ENCODE measurements at places on chromosomes 7 and 10. TPM values are rescaled to one million over a fixed set of nuclear protein-coding genes. Genes with fewer than 3 reads are reported as not detected.

GRCh38 chr10:122756656-122757055 lies 57.0 kb upstream of the C10orf120 start:
- DNase-seq = no peak

DNA sequence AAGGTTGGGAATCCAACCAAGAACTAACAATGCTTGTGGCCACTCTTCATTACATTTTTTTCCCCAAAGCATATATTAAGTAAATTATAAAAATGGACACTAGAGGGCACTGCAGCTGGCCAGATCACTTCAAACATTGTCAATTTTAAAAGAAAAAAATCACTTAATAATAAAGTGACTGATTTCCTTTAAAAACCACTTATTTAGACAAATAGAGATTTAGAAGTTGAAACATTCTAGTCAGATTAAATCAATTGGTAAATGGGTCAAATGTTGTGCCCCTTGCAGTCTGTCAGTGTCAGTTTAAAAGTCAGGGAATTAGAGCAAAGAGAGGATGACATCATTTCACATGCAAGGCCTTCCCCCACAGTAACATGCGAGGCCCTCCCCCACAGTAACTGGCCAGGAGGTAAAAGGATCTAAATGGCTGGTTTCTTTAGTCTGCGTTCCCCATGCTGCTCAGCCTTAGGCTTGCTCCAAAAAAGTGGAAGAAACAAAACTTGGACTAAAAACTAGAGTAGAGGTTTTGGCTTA lies 177.9 kb downstream of the SKAP2 start:
- DNase-seq = no peak

DNA sequence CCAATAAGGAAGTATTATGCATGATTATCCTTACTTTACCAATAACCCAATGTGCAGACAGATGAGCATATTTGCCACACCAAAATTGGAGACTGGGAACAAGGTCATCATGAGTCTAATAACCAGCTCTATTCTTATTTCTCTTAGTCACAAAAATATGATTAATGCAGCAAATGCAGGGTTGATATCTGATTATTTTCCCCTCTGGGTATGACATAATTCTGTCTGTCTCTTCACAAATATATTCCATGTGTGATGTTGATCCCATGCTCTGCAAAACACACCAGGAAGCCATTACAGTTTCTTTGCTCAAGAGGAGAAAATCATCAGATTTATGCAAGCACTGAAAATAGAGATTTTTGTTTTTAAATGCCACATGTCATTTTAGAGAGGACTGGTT lies 196.5 kb upstream of the DGKB start:
- no peak for DNase-seq

DNA sequence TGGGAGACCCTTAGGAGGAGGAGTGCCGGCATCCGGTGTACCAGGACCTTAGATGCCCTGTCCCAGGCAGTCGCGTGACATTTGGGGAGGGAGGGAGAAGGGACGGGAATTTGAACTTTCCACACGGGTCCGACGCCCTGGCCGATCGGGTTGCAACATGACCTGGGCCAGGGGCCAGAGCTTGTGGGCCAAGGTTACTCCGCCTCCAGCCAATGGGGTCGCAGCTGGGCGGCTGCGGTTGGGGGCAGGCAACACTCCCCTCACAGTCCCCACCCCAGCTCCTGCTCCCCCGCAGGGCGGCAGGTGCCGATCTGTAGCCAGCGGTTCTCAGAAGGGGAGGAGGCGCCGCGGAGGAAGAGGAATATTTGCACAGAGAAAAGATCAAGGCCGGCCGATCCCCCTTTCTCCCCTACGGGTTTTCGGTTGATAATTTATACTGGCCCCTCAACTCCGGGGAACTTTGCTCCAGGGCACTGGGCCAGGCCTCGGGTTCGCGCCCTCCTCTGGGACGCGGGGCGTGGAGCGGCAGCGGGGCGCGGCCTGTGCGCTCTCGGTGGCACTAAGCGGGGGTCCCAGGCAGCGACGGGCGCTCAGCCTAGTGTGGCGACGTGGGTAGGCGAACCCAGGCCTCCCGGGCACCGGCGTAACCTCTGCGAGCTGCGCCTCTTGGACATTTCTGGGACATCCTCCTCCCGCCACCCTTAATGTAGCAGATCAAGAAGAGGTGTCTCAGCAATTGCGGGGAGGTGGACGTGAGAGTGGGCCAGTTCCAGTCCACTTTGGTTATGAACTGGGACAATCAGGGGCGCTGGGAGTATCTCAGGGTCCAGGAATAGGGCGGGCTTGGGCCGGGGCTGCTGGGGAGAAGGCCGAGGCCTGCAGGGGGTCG lies 1.2 kb downstream of the MLXIPL start:
- DNase-seq = no peak

- DNase-seq = no peak
Observed at GRCh38 chr10:132908621-132909295, 33.6 kb downstream of the CFAP46 start.

GRCh38 chr10:119138346-119139306 lies 26.9 kb downstream of the SFXN4 start:
- no peak for DNase-seq

DNA sequence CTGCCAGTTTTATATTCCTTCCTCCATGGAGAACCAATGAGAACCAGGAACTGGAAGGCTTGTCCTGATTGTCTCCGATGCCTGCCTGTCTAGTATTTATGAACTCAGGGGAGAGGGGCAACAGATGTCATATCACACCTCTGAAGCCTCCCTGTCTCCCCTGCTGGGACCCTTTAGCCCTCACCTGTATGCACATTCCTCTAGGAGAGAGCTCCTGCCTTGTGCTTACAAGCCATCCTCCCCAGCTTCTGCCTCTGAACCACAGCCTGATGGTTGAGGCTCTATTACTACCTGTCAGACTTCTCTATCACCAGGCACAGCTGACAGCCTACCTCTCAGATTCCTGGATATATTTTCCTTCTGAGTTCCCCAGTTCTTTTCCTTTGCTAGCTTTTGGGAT lies 5.9 kb upstream of the FAM131B start:
- no peak for DNase-seq

DNA sequence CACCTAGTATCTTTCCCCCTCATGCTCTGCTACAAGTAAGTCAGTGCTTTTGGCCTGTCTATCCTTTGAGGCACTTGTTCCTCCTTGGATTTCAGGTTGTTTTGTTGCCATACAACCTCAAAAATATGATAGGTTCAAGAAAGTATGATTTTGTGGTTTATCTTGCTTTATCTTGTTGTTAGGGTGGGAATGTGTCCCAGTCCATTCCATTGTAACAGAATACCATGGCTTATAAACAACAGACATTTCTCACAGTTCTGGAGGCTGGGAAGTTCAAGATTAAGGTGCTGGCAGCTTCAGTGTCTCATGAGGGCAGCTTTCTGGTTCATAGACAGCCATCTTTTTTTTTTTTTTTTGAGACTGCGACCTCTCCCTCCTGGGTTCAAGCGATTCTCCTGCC lies 72.1 kb downstream of the TMEM270 start:
- DNase-seq = no peak

DNA sequence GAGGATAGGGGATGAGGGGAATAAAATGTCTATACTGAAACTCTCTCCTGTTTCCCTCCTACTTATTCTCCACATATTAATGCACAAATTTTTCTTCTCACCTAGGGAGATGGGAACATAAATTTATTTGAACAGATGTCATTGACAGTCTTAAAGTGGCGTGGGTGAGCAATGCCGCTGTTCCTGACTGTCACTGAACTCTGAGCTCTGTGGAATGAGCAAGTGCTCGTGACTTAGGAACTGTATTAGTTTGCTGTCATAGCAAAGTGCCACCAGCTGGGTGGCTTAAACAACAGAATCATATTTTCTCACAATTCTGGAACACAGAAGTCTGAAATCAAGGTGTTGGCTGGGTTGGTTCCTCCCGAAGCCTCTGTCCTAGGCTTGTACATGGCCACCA lies 29.1 kb downstream of the INPP5F start:
- DNase-seq = no peak

Gene CYP3A4
- not detected for total RNA-seq

Gene C7orf57
- total RNA-seq = not detected

Gene SORBS1
- 593 TPM for total RNA-seq

Gene AUTS2
- 129 TPM for total RNA-seq

Gene TFPI2
- total RNA-seq = 4.1 TPM

Data from sciatic nerve (tissue), 2 donors.